ENCODE measurements at places on chromosomes 12 and 14.

DNA sequence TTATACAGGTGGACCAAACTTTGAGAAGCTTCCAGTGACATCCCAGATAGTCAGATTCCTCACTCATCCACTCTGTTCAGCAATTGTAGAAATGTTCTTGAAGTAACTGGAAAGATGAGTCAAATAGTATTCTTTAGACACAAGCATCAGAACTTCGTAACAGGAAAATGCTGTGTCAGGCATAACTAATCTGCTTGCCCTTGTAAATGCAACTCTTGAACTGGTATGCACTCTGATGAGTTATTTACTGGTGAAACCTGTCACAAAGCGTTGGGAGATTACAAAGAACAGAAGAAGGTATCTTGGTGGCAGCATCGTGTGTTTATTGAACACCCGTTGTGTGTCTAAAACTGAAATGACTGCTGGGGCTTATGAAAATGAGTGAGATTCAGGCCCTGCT lies 10.8 kb upstream of the DUSP6 start:
- no peak for DNase-seq

GRCh38 chr12:74119811-74120362 lies 417.7 kb upstream of the ATXN7L3B start:
- no peak for DNase-seq

DNA sequence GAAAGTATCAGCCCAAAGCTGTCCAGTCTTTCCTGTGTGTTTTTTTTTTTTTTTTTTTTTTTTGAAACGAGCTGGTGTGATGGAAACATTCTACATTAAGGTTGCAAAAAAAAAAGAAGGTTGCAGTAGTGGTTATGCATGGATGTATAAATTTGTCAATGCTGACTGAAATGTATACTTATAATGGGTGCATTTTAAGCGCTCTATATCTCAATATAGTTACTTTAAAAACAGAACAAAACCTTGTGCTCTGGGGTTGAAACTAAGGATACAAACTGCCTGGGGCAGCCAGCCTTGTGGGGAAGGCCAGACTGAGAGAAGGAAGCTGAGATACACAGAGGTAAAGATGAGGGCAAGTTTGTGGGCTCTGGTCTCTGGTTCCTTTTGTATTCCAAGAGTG lies 87.3 kb upstream of the RMST start:
- no peak for DNase-seq

GRCh38 chr12:54006559-54007220 lies 2.1 kb upstream of the HOXC8 start:
- DNase-seq, result no peak

DNA sequence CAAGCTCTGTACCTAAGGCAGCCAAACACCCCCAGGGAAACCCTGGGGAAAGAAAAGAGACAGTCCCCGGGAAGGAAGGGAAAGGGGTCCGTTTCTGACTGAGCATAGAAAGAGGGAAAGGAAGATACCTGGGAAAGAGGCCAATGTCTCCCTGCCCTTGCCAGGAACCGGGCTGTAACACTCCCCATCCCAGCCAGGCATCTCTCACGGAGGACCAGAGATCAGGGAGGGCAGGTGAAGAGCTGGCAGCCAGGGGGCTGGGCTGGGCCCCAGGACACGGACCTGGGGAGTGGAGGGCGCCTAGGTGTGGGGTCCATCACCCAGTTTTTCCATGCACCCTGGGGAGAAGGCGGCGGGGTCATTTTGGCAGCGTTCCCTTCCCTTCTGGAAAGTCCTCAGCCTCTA lies 18.9 kb upstream of the PLEKHH1 start:
- DNase-seq, result no peak

GRCh38 chr12:104667139-104667538 lies 210.4 kb downstream of the CHST11 start:
- DNase-seq, result no peak

DNA sequence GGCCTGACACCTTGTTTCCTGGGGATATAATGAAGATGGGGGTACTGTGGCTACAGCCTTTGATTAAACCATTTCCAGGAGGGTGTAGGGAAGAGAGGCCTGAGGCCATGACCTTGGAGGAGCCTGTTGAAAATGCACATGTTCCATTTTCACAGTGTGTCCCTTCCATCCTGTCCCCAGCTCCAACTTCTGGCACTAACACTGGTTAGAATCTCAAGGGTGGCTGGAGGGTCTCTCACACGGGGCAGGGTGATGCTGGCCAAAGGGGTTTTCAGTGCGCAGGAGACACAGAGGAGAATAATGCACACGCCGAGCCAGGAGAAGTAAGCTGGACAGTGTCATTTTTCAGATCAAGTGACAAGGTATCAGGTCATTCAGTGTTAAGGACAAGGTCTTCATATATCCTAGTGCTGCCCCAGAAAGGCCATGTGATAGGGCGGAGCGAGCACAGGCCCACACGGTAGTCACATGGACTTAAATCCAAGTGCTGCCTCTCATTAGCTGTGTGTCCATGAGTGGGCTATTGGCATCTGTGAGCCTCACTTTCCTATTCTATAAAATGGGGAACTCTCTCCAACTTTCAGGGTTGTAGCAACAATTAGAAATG lies 36.4 kb upstream of the TUNAR start:
- DNase-seq, result no peak

- DNase-seq, result no peak
Observed at GRCh38 chr12:117069926-117070900, 29.0 kb downstream of the TESC start.

GRCh38 chr12:11075642-11076041 lies 13.5 kb upstream of the TAS2R46 start:
- no peak for DNase-seq

DNA sequence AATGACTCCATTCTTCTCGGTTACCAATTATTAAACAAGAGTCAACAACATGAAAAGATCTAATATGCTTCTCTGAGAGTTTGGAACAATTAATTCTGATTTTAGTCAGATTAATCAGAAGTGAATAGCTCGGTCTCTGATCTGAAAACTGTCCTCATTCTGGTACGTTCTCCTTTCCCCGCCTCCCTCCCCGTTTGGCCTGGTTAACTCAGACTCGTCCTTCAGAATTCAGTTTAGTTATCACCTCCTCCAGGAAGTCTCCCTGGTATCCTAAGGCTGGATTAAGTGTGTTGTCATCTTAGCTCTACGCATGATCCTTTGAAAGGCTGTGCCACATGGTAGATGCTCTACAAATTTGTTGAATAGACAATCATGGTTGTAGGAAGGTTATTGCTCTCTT lies 22.2 kb downstream of the MAP4K5 start:
- no peak for DNase-seq

GRCh38 chr12:95358111-95359083 lies 115.6 kb upstream of the METAP2 start:
- DNase-seq, result no peak

GRCh38 chr12:17286874-17287273 lies 680.9 kb upstream of the LMO3 start:
- DNase-seq, result no peak

DNA sequence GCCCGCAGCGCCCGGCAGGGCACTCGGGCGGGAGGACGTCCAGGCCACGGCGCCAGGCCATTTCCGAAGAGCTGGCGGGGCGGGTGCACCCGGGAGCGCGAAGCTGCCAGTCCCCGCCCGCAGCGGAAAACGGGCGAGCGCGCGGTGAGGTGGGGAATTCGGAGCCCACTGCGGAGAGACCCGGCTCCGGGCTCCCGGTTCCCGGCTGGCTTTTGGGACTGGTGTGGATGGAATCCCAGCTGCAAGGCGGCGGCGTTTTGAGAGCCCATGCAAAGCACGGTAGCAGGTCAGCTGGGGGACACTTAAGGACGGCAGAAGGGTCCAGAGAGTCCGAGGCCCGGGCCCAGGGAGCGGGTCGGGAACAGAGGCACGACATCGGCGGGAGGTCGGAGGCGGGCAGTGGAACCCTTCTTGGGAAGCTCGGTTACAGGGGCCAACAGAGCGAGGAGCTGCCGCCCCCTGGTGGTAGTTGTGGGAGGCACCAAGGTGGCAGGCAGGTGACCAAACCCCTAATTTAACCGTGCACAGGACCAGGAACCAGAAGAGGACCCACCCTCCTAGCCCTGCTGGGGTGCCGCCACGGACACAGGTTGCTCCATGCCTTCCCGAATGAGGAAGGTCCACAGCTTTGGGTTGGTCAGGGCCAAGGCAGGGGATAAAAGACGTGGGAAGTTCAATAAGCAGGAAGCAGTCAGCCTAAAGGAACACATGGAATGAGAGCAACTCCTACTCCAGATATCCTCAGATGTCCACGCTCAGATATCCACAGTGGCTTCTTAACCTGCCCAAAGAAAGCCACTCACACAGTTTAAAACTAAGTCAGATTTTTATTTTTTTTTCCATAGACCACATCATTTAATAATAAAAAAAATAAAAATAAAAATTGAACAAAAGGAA lies 685 bp upstream of the CDH24 start:
- DNase-seq, result no peak

DNA sequence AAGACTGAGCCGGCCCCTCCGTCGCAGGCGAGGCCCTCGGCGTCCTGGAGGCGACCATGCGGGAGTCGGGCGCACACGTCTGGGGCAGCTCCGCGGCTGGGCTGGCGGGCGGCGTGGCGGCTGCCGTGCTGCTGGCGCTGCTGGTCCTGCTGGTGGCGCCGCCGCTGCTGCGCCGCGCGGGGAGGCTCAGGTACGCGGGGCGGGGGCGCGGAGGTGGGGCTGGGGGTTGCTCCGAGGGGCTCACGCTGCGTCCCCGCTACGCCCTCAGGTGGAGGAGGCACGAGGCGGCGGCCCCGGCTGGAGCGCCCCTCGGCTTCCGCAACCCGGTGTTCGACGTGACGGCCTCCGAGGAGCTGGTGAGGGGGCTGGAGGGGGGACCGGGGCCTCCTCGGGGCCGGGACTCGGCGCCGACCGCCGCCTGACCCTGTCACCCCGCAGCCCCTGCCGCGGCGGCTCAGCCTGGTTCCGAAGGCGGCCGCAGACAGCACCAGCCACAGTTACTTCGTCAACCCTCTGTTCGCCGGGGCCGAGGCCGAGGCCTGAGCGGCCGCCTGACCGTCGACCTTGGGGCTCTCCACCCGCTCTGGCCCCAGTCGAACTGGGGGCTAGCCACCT lies 7.8 kb downstream of the AMN start:
- DNase-seq, result no peak

- no peak for DNase-seq
Observed at GRCh38 chr14:22319526-22320361, 269.3 kb downstream of the DAD1 start.

DNA sequence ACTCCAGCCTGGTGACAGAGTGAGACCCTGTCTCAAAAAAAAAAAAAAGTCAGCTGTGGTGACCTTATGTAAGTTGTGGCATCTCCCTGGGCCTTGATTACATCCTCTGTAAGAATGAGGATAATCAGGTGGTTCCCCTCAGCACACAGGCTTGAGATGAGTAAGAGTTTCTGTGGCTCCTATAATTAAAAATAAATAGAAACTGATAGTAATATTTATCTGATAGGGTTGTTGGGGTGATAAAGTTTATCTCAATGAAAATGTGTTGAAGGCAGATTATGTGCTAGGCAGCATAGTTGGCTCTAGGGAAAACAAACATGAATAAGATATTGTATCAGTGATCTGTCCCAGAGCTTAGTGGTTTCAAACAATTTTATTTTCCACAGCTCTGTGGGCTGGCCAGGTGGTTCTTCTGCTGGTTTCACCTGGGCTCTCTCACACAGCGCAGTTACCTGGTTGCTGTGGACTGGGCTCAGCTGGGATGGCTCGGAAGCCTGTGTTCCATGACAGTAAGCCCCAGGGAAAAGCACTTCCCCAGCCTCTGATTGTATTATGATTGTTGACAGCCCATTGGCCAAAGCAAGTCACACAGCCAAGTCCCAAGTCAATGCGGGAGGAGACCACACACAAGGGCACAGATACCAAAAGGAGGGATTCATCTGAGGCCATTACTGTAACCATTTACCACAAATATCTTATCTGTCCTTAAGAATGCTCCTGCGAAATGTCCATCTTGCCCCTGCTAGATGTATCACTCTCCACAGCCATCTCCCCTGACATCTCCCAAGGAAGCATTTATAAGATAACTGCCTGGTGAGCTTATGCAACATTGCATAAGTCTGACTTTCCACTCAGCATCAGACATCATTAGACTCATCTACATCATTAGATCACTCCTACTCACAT lies 151.7 kb downstream of the NUAK1 start:
- DNase-seq, result no peak

DNA sequence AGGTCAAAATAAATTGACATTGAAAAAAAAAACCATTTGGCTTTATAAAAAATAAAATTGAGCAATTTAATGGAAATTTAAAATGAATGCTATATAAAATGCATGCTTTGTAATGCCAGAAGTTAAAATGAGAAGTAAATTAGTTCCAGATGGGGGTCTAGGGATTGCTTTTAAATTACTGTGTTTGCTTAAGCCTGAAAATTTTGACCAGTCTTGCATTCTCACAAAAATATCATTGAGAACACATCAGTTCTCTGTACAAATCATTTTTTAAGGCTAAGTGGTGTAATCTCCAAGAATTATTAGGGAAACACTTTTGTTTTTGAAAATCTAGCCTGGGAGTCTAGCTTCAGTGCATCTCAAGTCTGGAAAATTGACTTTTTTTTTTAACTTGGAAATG lies 90.7 kb downstream of the RERG start:
- DNase-seq, result no peak

DNA sequence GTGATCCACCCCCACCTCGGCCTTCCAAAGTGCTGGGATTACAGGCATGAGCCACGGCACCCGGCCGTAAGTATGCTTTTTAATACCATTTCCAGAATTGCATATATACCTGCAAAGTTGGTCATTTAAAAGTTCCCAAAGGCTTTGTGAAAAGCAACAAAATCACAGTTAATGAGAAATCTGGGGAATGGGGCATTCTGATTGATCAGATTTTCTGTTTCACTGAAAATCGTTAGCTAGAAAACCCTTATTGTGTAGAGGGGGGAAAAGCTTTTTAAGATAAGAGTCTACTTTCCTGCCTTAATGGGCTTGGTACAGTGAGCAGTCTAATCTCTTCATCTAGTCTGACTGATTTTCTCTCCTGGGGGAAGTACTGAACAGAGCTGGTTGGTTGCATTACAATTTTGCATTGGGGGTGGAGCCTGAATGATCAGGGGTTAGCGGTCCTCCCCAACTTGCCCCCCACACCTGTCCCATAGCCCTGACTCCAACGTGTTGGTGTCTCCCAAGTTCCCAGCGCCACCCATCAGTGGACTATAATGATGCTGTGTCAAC lies 23.8 kb downstream of the IL31 start:
- no peak for DNase-seq

GRCh38 chr14:31307618-31308017 lies 100.0 kb upstream of the HECTD1 start:
- DNase-seq, result no peak

DNA sequence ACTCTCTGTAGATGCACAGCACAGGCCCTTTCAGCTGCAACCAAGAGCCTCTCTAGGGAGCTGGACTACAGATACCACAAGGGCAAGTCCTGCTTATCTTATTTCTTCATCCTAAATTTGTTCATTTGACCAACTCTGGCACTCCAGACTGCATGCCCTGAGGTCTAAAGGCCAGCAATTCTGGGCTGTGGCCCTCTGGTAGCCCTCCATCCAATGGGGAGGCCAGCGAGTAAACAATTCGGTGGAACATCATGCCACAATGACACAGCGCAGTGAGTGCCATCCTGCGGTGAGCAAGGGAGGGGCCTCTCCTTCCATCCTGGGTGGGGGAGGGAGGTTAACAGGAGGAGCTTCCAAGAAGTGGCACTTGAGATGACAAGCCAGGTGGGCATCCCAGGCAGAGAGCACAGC lies 652 bp upstream of the SELPLG start:
- DNase-seq, result no peak
